Renal cortex interstitium (tissue), 15 donors: ENCODE measurements at places on chromosomes 2 and 18.

DNA sequence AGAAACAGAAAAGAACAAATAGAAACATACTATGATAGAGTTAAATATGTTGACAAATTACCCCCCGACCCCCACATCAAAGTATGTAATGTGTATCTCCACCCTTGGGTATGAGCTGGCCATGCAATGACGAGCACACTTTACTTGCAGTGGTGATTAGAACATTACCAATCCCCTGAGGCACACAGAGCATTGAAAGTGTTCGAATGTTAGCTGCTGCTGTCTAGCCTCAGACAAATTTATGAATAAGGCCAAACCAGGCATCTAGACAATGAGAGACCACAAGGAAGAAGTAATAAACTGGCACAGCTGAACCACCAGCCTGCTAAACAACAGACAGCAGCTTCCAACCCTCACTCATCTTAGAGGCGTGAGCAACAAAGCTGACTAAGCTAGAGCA, 380.5 kb downstream of the DSEL start:
- DNase-seq = no peak

DNA sequence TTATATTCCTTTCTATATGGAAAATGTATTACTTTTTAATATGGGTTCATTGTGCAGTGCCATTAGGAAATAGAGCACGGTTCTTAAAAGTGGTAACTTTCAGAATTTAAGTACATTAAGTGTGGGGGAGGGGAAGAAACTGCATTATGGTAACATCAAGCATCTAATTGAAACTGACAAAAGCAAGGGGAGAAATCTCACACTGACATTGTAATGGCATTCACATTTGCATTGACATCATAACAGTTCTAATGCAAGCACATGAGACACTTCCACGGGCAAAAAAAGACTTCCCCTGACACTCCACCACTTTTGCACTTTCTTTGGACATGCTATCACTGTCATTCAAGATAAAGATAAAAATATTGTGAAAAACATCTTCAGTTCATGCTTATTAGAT, 431.3 kb upstream of the SMIM21 start:
- DNase-seq = no peak

GRCh38 chr18:59783138-59783537, 85.9 kb upstream of the CCBE1 start:
- peak; percentile 28 for DNase-seq

GRCh38 chr2:63861220-63861822, 19.6 kb downstream of the UGP2 start:
- DNase-seq = no peak

- DNase-seq = peak; percentile 95
Observed at GRCh38 chr2:66434679-66435548, at the start of gene MEIS1. MEIS1 (plus strand) TSS chr2:66435125; CDS start chr2:66435857, 732 bp downstream.
